ENCODE measurements at places on chromosomes 5 and 9.

GRCh38 chr9:120562861-120563443 lies 17.0 kb downstream of the CDK5RAP2 start:
- DNase-seq, result no peak

DNA sequence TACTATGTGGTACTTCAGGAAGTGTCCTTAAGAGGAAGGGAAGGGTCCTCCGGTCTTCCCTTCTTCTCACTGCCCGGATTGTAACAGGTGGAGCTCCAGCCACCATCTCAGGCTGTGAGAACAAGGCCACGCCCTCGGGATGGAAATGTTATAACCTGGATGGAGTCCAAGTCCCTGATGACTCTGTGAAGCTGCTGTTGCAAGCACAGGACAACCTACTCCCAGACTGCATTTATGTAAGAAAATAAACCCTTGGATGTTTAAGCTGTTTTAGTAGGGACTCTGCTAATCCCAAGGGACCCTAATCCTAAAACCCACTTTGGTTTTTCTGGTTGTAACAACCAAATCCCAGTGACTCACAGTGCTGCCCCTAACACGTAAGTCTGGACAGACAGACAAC lies 221.6 kb downstream of the ACTL7B start:
- DNase-seq, result no peak

- DNase-seq, result no peak
Observed at GRCh38 chr9:126591922-126592321, 21.8 kb upstream of the LMX1B start.

DNA sequence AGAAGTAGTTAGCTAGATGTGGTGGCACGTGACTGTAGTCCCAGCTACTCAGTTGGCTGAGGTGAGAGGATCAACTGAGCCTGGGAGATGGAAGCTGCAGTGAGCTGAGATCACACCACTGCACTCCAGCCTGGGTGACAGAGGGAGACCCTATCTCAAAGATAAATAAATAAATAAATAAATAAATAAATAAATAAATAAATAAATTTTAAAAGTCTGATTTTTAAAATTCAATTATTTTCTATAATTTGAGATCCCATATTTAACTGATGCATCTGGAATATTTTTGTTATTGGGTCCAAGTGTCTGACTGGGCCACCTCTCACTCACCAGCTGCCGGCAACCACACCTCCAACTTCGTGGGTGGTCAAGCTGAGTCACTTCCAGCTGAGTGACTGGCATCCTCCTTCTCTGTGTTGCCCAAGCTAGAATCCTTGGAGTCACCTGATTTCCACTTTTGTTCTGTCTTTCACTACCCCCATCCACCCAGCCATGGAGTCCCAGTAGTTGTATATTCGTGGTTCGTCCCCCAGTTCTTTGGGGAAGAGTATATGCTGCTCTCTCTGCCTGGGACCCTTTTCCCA lies 70.9 kb downstream of the EGFLAM start:
- peak; percentile 62 for DNase-seq

DNA sequence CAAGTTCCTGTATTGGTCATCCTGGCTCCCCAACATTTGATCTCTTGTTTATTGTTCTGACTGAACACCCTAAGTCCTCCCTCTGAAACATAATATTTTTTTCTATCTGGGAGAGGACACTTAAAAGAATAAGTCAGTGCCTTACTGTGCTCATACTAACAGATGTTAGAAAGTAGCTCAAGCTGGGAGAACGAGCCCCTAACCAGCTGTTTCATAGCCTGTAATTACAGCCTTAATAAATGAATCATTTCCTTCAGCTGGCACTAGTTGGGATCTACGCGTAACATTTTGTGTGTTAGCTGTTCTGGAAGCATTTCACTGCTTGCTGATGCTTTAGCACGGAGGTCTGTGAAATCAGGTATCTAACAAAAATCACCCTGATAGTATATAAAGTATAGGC lies 345.9 kb upstream of the RIOK2 start:
- DNase-seq, result no peak

DNA sequence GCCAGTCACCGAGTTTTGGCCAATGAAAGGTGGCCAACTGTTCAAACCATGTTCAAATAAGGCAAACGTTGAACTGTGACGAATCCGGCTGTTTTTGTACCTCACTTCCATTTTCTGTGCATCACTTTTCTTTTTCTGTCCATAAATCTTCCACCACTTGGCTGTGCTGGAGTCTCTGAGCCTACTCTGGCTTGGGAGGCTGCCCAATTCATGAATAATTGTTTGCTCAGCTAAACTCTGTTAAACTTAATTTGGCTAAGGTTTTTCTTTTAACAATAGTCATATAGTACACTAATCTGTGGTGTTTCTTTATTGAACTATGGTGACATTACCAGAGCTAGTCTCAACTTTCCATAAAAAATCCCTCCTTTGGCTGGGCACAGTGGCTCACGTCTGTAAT lies 11.3 kb downstream of the NIM1K start:
- DNase-seq, result no peak

DNA sequence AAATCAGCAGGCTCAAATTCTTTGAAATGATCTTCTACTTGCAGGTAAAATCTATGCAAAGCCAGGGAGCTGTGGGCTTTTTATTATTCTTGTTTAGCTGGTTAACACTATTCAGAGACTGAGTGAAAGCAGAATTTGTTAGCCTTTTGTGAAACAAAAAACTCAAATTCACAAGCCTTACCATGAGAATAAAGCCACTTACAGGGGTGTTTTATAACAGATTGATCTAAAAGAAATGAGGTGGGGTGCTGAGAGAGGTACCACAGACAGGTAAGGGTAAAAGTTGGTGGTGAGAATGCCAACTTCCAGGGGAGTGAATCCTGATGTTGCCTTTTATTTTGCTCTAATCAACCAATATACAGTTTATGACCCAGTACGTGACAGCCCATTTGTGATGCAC lies 1585.6 kb downstream of the EFNA5 start:
- no peak for DNase-seq

GRCh38 chr9:8613346-8613825 lies 813.8 kb upstream of the DMAC1 start:
- no peak for DNase-seq

DNA sequence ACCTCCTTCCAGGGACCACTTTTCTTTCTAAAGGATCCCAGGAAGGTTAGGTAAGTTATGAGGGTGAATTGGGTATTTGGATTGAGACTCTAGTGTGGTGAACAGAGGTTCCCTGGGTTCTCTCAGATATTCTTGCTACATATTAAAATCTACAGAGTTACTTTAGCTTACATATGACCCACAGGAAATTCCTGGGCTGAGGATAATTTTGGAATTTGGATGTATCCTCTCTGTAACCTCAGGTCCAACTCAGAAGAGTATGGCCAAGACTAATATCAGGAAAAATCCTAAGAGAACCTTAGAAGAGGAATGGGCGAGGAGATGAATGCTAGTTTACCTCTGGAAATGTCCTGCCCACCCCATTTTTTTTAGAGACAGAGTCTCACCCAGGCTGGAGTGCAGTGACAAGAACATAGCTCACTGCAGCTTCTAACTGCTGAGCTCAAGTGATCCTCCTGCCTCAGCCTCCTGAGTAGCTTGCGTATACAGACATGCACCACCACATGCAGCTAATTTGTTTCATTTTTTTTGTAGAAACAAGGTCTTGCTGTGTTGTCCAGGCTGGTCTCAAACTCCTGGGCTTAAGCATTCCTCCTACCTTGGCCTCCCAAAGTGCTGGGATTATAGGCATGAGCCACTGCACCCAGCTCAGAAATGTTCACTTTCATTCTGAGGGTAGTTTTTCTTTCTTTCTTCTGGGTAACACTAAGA lies 196.4 kb downstream of the ARHGEF28 start:
- DNase-seq, result no peak

- no peak for DNase-seq
Observed at GRCh38 chr5:141771562-141771961, 89.5 kb upstream of the ARAP3 start.

DNA sequence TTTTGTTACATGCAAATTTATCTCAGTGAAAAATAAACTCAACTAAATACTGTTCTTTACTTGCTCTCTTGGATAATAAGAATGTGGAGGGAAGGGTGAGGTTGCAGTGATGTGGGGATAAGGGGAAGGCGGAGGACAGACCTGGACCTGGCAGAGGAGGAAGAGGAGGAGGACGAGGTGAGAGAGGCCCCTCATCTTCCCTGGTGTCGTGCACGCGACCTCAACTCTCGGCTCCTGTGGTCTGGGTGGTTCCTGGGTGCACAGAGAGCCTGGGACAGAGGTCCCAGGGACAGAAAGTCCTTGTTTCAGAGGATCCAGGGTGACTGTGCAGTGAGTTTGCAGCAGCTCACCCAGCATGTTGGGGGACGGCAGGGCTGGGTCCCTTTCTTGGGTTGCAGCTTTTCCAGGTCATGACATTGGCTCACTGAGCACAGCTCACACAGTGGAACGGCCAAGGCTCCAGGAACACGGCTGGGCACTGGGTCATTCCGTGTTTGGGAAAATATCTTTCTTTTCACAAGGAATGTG lies 37.7 kb upstream of the LPCAT1 start:
- DNase-seq, result peak; percentile 13

DNA sequence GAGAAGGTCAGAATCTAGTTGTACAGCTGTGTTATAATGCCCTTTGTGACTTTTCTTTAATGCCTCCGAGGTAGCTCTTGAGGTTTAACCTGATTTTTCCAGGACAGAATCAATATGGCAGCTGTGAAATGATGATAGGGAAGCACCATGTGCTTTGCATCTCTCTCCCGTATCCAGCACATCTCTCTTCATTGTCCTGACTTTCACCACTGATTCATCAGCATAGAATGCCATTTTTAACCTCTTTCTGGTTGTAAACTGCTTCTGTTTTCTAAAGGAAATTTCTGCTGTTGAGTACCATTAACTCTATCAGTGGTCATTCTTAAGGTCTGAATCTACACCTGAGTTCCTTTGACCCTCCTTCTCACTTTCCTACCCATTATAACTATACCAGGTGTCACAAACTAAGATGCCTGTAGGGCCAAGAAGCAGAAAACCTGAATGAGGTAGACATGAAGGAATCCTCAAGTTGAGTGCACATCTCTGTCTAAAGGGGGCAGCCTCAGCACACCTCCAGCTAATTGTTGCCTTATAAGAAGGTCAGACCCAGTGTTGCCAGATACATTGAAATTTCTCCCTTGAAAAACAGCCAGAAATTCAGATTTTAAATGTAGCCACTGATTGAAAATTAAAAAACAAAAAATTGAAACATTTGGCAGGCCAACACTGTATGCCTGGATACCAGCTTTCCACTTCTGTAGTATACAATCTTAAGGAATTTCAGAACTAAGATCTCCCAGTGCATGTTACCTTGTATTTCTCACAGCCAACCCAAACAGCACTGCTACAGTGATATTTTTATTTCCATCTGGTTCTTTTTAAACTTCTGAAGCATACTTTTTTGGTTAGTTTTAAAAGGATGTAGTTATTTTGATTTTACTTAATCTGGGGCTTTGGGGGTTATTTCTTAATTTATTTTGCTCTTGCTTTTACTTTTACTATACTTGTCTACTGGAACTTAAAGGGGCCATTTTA lies 35.8 kb upstream of the TLX3 start:
- DNase-seq, result no peak

GRCh38 chr5:54671681-54672080 lies 154.1 kb downstream of the SNX18 start:
- DNase-seq, result no peak

- DNase-seq, result no peak
Observed at GRCh38 chr9:115211413-115212124, 93.6 kb upstream of the TNC start.

DNA sequence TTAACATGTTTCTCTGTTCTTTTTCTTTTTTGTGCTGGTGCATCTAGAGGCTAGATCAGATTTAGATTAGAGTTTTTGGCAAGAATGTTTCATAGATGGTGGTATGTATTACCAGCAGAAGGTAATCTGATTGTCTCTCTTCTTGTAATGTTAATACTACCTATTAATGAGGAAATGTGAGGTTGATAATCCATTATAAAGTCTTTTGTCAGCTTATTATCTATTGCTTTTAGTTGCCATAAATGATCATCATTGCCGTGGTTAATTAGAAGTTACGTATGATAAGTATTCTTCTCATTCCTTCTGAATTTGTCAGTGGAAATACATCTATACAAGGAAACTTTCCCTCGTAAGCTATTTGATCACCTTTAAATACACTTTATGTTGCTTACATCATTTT lies 135.0 kb downstream of the PAM start:
- no peak for DNase-seq

GRCh38 chr9:12774861-12775678 lies at the start of gene LURAP1L:
LURAP1L (plus strand) TSS chr9:12775020; CDS start chr9:12775716, 696 bp downstream.
- no peak for DNase-seq
